ENCODE measurements at places on chromosomes 2 and 18. TPM values are rescaled to one million over a fixed set of nuclear protein-coding genes. Genes with fewer than 3 reads are reported as not detected.

The IL18R1 gene
- total RNA-seq, result 0.83 TPM

DNA sequence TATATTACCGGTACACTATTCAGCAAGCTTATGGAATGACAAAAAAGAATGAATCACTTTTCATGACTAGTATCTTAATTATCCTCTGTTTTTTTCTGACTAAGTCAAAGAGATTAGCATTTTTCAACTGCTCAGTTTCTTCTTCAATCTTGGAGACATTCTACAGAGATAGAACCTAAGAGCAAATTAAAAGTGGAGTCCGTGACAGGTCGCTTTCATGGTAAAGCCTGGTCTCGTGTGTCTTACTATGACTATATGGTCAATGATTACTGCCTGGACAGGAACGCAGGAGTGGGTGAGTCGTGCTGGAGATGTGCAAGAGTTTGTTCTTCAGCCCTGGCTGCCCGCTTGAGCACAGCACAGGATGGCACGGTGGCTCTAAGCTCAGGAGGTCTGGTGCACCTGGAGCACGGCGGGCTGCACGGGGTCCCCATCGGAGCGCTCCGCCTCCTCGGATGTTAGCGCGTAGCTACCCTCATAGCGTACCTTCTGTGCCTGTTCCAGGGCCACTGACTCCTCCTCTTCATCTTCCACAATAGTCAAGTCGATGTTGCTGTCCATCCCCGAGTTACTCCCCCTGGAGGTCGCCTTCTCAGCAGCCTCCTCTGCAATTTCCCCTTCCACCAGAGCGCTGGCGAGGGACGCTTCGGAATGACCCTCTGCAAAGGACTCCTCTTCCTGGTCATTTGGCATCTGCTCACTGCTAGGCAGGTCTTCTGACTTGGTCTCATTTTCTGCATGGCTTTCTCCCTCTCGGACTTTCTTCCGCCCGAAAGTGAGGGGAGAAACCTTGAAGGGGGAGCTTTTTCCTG is 11.1 kb downstream of the CAVIN2 start:
- no peaks in the 10 kb centered on the region for H3K27me3 ChIP-seq
- H3K36me3 ChIP-seq, result peaks cover 4% of the 10 kb centered on the region
- DNase-seq, result no peak
- no peak overlapping the region for H3K27ac ChIP-seq
- H3K4me3 ChIP-seq, result no peak overlapping the region

DNA sequence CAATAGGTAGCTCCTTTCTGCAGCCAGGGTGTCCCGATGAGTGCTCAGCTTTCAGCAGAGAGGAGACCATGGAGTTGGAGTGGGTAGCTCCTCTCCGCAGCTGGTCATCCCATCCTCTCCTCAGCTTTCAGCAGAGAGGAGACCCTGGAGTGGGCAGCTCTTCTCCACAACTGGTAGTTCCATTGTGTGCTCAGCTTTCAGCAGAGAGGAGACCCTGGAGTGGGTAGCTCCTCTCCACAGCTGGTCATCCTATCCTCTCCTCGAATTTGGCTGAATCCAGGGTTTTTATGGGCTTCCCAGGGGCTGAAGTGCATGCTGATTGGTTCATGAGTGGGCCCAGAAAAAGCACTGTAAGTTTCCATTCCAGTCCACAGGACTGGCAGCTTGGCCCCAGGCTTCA is 75.2 kb downstream of the NCOA1 start:
- no peak for DNase-seq
- H3K27ac ChIP-seq, result no peak overlapping the region
- H3K27me3 ChIP-seq, result no peaks in the 10 kb centered on the region

DNA sequence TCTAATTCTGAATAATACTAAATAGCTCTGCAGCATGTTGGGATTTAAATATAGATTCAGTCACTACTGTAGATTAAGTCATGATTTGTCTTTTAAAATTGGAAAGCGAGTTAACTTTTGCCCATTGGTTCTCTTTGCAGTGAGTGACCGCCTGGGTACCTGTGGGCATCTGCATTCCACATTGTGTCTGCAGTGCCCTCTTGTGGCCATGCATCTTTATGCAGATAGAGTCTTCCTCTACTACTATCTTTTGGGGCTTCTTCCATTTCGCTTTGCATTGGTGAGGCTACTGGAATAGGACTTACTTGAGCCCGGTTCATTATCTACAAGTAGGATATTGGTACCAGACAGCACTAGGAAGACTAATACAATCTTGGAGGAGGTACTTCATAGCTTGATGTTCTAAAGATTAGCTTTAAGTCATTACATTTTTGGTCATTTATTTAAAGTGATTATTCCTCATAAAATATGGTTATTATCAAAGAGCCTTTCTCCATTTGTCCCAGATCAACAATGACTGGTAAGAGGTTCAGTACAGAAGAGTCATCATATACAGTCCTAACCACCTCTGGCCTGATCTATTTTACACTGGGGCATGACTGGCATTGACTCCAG is 203.0 kb downstream of the SOCS6 start:
- no peaks in the 10 kb centered on the region for H3K27me3 ChIP-seq
- no peaks in the 10 kb centered on the region for H3K4me1 ChIP-seq
- H3K36me3 ChIP-seq, result no peaks in the 10 kb centered on the region

The BIN1 gene
- 1,643 TPM for total RNA-seq

GRCh38 chr2:128457006-128457604 is 138.4 kb upstream of the HS6ST1 start:
- H3K4me1 ChIP-seq, result no peaks in the 10 kb centered on the region
- no peaks in the 10 kb centered on the region for H3K36me3 ChIP-seq
- no peak for DNase-seq

The CTAGE1 gene
- not detected for total RNA-seq

The GYPC gene
- total RNA-seq, result 92.7 TPM

The C2orf80 gene
- total RNA-seq, result not detected

DNA sequence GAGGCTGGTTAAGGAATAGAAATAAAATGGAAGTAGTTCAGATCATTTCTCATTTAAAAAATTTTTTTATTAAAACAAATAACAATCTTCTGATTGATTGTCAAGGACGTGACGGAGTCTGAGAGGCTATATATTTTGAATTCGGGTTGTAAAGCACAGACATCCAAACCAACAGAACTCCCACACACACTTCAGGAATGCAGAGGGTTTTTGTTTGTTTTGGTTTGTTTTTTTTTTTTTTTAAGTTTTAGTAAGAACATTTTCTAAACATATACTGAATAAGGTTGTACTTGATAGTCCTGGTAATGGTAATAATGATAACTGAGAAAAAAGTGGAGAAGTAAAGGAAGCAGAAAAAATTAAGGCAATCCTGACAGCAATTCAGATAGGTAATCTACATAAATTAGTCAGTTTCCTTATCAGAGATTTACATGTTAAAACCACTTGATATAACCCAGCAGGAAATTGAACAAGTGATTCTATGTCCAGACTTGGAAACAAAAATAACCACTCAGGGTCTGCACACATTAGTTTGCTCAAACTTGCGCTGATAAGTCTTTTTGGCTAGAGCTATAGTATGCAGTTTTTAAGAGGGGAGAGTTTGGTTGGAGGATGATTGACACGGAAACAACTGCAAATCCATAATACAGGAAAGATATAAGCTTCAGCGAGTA is 51.5 kb upstream of the CTAGE1 start:
- DNase-seq, result no peak
- no peak overlapping the region for H3K4me3 ChIP-seq

DNA sequence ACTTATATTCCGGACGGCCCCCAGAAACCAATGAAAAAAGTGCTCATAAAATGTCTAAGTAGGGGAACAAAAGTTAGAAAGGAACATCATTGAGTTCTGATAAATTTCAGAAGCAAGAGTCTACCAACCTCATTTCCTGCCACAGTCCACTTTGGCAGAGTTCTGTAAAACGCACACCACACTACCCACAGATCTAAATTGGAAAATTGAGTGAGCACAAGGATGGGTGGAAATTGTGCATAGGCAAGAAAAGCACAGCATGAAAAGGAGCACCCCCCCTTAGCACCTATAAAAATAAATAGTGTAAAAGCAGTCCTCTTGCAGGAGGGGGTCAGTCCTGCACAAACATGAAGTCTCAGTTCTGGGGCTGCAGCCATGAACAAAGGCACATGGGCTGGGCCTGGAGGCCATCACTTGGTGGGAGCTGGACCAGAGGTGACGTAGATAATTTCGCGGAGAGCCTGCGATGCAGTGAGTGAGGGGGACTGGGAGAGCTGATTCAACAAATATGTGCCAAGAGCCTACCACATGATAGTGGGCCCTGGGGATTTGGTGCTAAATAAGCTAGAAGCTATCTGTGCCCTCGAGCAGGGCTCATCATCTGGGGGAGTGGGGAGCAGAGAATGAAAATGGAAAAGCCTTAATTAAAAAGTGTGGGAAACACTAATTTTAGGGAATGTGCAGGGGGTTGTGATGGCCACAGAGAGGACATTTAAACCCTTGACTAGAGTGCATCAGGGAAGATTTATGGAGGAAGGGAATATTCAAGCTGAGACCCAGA is 48.9 kb upstream of the SPP2 start:
- no peak overlapping the region for H3K27ac ChIP-seq
- H3K27me3 ChIP-seq, result no peaks in the 10 kb centered on the region
- H3K4me1 ChIP-seq, result no peaks in the 10 kb centered on the region
- H3K4me3 ChIP-seq, result no peak overlapping the region
- no peaks in the 10 kb centered on the region for H3K36me3 ChIP-seq

DNA sequence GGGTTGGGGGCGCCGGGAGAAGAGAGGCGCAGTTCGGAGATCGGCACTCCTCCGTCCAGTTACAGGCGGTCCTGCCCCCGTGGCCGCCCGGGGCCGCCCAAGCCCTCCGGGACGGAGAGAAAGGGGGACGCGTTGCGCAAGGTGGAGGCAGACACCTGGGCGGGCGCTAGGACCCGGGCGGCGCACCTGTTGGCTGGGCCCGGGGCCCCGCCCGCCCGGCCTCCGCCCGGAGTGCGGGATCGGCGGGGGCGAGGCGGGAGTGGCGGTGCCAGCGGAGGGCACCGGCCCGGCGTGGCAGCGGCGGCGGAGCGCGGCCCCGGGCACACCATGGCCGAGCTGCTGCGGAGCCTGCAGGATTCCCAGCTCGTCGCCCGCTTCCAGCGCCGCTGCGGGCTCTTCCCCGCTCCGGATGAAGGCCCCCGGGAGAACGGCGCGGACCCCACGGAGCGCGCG is at the start of gene SGPP2:
TSS of gene SGPP2 (plus strand) at position 268 of the 453 bp plus-strand sequence. CDS start at position 328, 60 bp downstream.
- H3K4me3 ChIP-seq, result peak within 1 kb of the TSS; percentile 68
- H3K27me3 ChIP-seq, result peaks cover 32% of the 10 kb centered on the region
- no peak for DNase-seq

GRCh38 chr18:80112624-80113248 is 3.7 kb downstream of the ADNP2 start:
- H3K27me3 ChIP-seq, result peaks cover 7% of the 10 kb centered on the region
- H3K4me1 ChIP-seq, result peaks cover 7% of the 10 kb centered on the region
- no peak for DNase-seq
- H3K27ac ChIP-seq, result no peak overlapping the region
- H3K36me3 ChIP-seq, result peaks cover 3% of the 10 kb centered on the region

- no peaks in the 10 kb centered on the region for H3K36me3 ChIP-seq
- peaks cover 31% of the 10 kb centered on the region for H3K4me1 ChIP-seq
- no peak for DNase-seq
- H3K27ac ChIP-seq, result peak overlapping the region; percentile 94
- no peaks in the 10 kb centered on the region for H3K27me3 ChIP-seq
Measured at GRCh38 chr2:39123436-39123999, 2.7 kb upstream of the SOS1 start.

The TCF7L1 gene
- 13.3 TPM for total RNA-seq

GRCh38 chr2:156538083-156538504 is 101.9 kb downstream of the GPD2 start:
- H3K36me3 ChIP-seq, result peaks cover 4% of the 10 kb centered on the region
- no peak overlapping the region for H3K27ac ChIP-seq
- no peaks in the 10 kb centered on the region for H3K27me3 ChIP-seq
- peaks cover 8% of the 10 kb centered on the region for H3K4me1 ChIP-seq
- no peak overlapping the region for H3K4me3 ChIP-seq
- no peak for DNase-seq

The DYNAP gene
- total RNA-seq, result not detected

DNA sequence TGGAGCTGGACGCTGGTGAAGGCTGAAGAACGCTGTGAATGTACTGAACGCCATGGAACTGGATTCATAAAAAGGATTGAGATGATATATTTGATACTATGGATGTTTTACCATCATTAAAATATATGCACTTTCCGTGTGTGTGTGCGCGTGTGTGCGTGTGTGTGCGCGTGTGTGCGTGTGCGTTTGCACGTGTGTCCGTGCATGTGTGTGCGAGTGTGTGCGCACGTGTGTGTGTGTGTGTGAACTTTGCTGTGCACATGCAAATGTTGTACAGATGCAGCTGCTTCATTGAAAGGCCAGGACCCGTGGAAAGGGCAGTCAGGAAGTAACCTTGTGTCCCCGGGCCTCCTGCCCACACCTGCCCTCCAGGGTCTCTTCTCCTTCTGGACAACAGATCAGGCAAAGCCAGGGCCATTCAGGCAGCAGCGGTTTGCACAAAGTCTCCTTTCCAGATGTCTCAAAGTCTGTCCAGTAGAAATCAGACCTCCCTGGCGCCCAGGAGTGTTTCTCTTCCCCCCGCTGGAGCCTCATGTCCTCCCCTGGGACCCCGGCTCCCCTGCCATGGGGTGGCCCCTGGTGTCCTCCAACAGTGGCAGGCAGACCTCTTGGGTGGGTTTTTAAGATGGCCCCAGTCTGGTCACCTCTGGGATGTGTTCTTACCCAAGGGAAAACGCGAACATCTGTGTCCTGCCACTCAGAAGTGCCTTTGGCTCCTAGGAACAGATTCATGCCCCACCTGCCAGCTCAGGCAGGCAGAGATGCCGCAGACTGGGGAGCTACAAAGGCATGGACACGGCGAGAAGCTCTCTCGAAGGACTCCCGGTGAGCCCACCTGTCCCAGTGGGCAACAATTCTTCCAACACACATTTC is 86.1 kb upstream of the GPC1 start:
- no peak for DNase-seq
- no peaks in the 10 kb centered on the region for H3K27me3 ChIP-seq
- H3K4me3 ChIP-seq, result no peak overlapping the region

The KCNJ3 gene
- total RNA-seq, result 1.0 TPM

The CDH19 gene
- 0.32 TPM for total RNA-seq

GRCh38 chr2:28977176-28977875 is 3.8 kb upstream of the TOGARAM2 start:
- H3K27ac ChIP-seq, result no peak overlapping the region
- no peaks in the 10 kb centered on the region for H3K27me3 ChIP-seq
- no peak overlapping the region for H3K4me3 ChIP-seq

GRCh38 chr2:202494300-202495229 is 118.4 kb downstream of the BMPR2 start:
- H3K27me3 ChIP-seq, result no peaks in the 10 kb centered on the region
- DNase-seq, result no peak
- H3K4me3 ChIP-seq, result no peak overlapping the region
- H3K4me1 ChIP-seq, result no peaks in the 10 kb centered on the region

DNA sequence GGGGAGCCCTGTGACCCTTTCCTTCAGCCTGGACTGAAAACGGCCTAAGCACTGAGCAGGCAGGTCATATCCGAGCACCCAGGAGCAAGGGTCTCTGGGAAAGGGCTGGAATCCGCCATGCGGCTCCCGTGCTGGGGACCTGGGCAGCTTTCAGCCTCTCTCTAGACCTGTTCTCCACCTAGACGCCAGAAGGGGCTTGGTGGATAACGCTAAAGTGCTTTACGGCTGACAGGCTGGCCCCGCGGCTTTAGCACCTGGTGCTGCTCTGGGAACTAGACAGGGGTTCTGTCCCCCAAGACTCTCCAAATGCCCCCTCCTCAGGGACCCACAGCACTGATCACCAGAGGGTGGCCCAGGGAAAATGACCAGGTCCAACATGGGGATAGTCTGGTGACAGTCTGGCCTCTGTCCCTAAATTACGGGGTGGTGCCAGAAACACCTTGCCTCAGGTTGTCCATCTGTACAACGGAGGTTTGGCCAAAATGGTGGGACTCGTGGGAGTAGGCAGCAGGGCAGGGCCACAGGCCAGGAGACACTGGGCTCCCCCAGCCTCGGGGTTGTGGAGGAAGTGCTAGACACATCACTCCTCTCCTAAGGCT is 13.0 kb downstream of the SDC1 start:
- no peaks in the 10 kb centered on the region for H3K4me1 ChIP-seq
- no peak for DNase-seq
- no peaks in the 10 kb centered on the region for H3K27me3 ChIP-seq

The PSMA8 gene
- not detected for total RNA-seq

The RGPD5 gene
- 22.0 TPM for total RNA-seq

All from psoas muscle (tissue), 8 donors.